ENCODE measurements at places on chromosomes 3 and 15. TPM values are rescaled to one million over a fixed set of nuclear protein-coding genes. Genes with fewer than 3 reads are reported as not detected.

XCR1 gene
- polyA plus RNA-seq, result not detected

PLS1 gene
- 4.0 TPM for polyA plus RNA-seq

GOLGA8T gene
- polyA plus RNA-seq, result not detected

CYP8B1 gene
- not detected for polyA plus RNA-seq

POC1A gene
- 1.5 TPM for polyA plus RNA-seq

SLC12A8 gene
- not detected for polyA plus RNA-seq

TRAK1 gene
- 10.4 TPM for polyA plus RNA-seq
